Progenitor cell of endocrine pancreas (in vitro differentiated cells): ENCODE measurements at places on chromosomes 16 and 17. TPM values are rescaled to one million over a fixed set of nuclear protein-coding genes. Genes with fewer than 3 reads are reported as not detected.
A peak's percentile ranks its signal among the peaks of the same experiment; 100 is the strongest.

ZG16 gene
- not detected in 2 replicates for total RNA-seq

GRCh38 chr16:64983963-64984362 lies 137.9 kb downstream of the CDH11 start:
- DNase-seq, result no peak
- H3K27me3 ChIP-seq, result no peaks in the 10 kb centered on the region
- H3K27ac ChIP-seq, result no peak overlapping the region
- no peaks in the 10 kb centered on the region for H3K36me3 ChIP-seq
- H3K4me3 ChIP-seq, result no peak overlapping the region
- H3K4me1 ChIP-seq, result peaks cover 4% of the 10 kb centered on the region

DNA sequence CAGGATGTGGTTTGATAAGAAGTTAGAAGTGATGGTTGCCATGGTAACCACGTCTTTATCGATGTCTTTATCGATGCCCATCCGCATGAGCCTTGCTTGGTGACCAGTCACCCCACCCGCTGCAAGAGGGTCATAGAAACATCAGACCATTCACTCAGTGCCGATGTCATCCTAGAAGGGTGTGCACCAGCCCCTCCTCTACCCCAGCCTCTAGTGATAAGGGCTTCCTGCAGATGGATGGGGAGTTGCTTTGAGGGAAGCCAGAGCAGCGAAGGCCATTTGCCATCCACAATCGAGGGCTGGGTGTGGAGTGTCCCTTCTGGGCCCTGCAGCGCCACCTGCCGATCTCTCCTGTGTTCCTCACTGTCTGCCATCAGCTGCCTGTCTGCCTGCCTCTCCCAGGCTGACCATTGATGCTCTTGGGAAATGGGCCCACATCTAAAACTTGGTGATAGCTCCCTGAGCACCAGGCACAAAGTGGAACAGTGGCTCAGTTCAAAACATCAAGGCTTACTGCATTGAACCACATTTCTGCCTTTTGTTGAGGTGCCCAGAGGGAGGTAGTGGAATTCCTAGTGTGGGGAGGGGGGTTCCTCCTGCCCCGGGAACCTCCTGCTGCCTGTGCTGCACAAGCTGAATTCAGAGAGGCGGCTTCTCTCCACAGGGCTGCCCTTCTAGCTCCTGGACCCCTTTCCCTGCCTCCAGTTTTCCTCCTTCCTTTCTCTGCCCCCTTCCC lies 8.9 kb downstream of the CALB2 start:
- peaks cover 30% of the 10 kb centered on the region for H3K27me3 ChIP-seq
- no peak overlapping the region for H3K27ac ChIP-seq

DPEP1 gene
- total RNA-seq, result 29.6 and 36.3 TPM in 2 replicates

- no peaks in the 10 kb centered on the region for H3K27me3 ChIP-seq
- H3K27ac ChIP-seq, result no peak overlapping the region
- H3K4me3 ChIP-seq, result no peak overlapping the region
- H3K36me3 ChIP-seq, result peaks cover 2% of the 10 kb centered on the region
These were observed 117.6 kb downstream of the C16orf78 start for GRCh38 chr16:49491106-49491670.

OR4D1 gene
- total RNA-seq, result not detected in 2 replicates

FN3K gene
- total RNA-seq, result 40.4 and 40.6 TPM in 2 replicates

DNA sequence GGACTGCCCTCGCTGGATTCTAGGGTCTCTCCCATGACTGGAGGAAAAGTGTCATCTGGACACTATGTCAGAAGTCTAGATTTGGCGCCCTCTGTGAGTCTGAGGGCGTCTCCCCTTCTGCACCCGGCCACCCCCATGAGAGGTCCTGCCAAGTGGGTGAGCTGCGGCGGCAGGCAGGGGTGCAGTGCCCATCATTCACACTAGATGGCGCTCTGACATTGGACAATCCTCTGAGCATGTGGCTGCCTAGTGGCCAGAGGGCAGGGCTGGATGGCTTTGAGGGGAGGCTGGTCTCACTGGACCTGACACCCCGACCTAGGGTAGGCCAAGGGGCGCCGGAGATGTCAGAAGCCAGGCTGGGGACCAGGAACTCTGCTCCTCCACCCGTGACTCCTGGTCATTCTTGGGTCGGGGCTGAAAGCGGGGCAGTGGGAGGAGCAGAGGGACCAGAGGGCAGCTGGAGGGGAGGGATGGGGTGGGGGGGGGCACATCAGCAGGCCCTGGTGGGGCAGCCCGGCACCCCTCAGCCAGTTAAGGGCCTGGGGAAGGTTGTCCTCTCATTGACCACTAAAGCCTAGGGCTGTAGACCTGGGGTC lies 28.0 kb downstream of the MRM1 start:
- no peak overlapping the region for H3K4me3 ChIP-seq
- H3K27ac ChIP-seq, result no peak overlapping the region
- H3K27me3 ChIP-seq, result peaks cover 37% of the 10 kb centered on the region
- no peaks in the 10 kb centered on the region for H3K4me1 ChIP-seq
- H3K36me3 ChIP-seq, result no peaks in the 10 kb centered on the region
- DNase-seq, result peak; percentile 88

MOSMO gene
- total RNA-seq, result 14.8 and 15.7 TPM in 2 replicates

MPP3 gene
- 12.6 and 13.2 TPM in 2 replicates for total RNA-seq

CCDC78 gene
- 2.5 and 3.2 TPM in 2 replicates for total RNA-seq
